ENCODE measurements at places on chromosomes 12 and 14.

GRCh38 chr12:10165421-10165820 lies 6.5 kb downstream of the OLR1 start:
- no peak for DNase-seq

DNA sequence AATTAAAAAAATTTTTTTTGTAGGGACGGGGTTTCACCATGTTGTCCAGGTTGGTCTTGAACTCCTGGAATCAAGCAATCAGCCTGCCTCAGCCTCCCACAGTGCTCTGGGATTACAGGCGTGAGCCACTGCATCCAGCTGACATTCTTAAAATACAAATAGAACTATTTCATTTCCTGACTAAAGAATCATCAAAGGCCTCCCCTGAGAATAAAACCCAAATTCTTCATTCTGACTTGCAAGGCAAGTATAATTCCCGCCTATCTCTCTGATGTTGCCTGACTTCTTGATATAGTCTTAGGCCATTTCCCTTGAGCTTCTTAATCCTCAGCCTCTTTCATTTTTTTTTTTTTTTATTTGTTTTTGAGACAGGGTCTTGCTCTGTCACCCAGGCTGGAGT lies 4.4 kb upstream of the BICD1 start:
- DNase-seq: no peak

DNA sequence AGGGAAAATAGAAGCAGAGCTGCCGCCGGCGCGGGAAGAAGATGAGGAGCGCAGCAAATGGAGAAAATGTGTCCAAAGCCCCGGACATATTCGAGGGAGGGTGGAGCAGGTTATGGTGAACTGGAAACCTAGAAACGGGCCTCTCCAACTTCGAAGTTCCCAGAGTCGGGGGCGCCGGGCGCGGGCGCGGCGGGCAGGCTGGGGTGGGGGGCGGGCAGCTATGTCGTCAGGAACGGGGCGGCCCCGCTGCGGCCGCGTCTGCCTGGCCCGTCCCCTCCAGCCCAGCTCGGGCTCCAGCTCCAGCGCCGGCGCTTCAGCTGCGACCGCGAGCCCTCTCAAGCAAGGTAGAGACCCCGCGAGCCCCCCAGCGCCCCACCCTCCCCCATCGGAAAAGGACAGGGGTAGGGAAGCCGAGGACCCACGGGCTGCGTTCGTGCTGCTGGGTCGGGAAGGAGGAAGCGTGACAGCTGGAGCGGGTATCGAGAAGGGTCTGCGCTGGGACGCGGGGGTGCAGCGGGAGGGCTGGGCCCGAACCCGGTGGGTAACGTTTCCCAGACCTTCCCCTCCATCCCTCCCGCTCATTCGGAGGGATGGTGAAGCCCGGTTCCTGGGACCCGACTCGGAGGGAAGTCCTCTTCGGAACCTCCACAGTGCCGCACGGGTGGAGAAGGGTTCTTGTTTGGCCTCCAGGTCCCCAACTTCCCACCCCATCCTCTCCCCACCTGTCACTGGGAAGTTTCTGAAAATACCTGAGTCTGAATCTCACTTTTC lies 1.0 kb downstream of the DGKA start:
- DNase-seq: peak; percentile 48

- DNase-seq: peak; percentile 44
Measured at GRCh38 chr12:101653030-101653429, 44.4 kb upstream of the CHPT1 start.

DNA sequence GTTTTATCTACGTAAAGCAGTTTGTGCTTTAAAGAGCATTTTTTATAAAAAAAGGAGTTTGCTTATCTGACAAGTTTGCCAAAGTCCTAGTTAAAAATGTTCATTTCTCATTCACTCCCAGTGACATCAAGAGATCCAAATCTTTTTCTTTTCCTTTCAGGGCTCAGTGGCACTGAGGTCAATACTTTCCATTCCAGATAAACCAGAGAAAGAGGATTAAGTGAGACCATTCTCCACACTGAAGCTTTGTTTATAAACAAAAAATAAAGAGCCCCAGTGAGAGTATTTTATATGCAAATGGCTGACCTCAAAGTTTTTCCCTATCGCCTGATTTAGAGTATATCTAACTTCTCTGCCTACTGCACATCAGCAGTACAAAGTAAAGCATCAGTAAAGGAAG lies 199.8 kb downstream of the ALG10B start:
- DNase-seq: no peak

- no peak for DNase-seq
Measured at GRCh38 chr12:1706632-1706980, 15.7 kb downstream of the ADIPOR2 start.

DNA sequence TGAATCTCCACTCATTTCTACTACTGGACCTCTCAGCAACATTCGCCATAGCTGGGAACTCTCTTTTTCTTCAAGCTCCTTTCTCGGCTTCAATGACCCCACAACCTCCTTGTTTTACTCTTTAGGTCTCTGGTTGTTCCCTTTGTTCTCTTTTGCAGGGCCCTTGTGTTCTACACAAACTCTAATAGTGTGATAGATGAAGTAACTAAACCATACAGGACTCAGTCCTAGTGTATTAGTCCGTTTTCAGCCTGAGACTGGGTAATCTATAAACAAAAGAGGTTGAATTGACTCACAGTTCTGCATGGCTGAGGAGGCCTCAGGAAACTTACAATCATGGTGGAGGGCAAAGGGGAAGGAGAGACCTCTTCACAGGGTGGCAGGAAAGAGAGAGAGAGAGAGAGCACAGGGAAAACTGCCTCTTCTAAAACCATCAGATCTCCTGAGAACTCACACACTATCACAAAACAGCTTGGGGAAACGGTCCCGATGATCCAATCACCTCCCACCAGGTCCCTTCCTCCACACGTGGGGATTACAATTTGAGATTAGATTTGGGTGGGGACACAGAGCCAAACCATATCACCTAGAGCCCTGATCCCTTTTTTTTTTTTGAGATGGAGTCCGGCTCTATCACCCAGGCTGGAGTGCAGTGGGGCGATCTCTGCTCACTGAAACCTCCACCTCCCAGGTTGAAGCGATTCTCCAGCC lies 32.0 kb upstream of the WNK1 start:
- no peak for DNase-seq
